Muscle of arm (tissue), 14 donors: ENCODE measurements at places on chromosomes 2 and 18. TPM values are rescaled to one million over a fixed set of nuclear protein-coding genes. Genes with fewer than 3 reads are reported as not detected.

NEU4 gene
- 5.7 TPM for polyA plus RNA-seq

ATP8B1 gene
- polyA plus RNA-seq: 5.9 TPM

TUBA4B gene
- not detected for polyA plus RNA-seq

LOXHD1 gene
- not detected for polyA plus RNA-seq

RBFA gene
- polyA plus RNA-seq: 16.3 TPM

PTH2R gene
- polyA plus RNA-seq: 0.56 TPM

DOK6 gene
- not detected for polyA plus RNA-seq

CDC42EP3 gene
- 16.8 TPM for polyA plus RNA-seq

ITPRIPL1 gene
- polyA plus RNA-seq: 5.3 TPM

GYPC gene
- 96.2 TPM for polyA plus RNA-seq

CTLA4 gene
- polyA plus RNA-seq: 0.09 TPM

DNER gene
- polyA plus RNA-seq: 6.9 TPM

PXDN gene
- polyA plus RNA-seq: 180 TPM

KIAA2012 gene
- 0.22 TPM for polyA plus RNA-seq

OR6B2 gene
- not detected for polyA plus RNA-seq
